ENCODE measurements at places on chromosomes 6 and 20. TPM values are rescaled to one million over a fixed set of nuclear protein-coding genes. Genes with fewer than 3 reads are reported as not detected.

The HTR1B gene
- polyA plus RNA-seq, result 1.7 TPM

- DNase-seq, result no peak
Observed at GRCh38 chr20:34104059-34104458, 8.0 kb downstream of the EIF2S2 start.

DNA sequence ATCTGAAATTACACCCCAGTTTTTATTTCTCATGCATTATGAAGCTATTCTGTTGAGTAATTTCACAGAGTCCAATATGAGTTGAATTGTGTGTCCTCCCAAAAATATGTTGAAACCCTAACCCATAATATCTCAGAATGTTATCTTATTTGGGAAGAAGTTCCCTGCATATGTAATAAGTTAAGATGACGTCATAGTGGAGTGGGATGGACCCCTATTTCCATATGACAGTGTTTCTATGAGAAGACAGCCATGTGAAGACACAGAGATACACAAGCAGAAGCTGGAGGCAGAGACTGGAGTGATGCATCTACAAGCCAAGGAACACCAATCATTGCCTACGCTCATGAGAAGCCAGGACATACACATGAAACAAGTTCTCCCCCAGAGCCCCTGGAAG is 81.3 kb downstream of the RFPL4B start:
- no peak for DNase-seq

The OPN5 gene
- polyA plus RNA-seq, result not detected

DNA sequence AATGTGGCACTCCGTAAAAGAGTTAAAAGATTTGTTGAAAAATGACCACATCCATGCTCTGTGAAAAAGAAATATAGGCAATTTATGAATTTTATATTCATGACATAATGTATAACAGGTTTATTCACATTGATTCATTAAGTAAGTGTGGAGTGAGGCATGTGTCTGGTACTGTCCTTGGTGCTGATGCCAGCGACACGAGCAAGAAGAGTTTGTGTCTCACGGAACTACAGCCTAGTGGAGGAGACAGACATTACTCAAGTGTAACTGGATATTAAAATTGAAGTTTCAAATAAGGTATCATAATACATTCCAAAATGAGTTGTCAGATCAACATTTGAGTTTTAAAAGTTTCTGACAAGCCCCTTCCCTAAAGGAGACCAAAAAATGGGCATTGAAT is 158.2 kb upstream of the PRND start:
- no peak for DNase-seq

DNA sequence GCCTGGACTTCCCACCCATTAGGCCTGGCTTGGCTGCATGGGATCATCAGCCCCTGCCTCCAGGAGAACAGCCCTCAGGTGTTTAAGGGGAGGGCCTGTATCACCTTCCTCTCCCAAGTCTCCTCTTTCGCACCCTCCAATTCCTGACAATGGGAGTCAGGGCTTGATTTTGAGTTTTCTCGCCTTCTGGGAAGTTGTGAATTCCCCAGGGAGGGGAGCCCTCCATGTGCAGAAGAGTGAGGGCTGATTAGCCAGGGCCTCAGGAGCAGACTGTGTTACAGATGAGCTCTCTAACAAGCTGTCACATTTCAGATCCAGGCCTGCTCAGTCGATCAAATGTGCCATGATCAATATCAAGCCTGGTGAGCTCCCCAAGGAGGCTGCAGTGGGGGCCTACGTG is 42.4 kb downstream of the CNBD2 start:
- no peak for DNase-seq

The TFAP2C gene
- polyA plus RNA-seq, result 1.2 TPM

The COL9A3 gene
- 9.8 TPM for polyA plus RNA-seq

The ARMC12 gene
- polyA plus RNA-seq, result 0.56 TPM

GRCh38 chr6:149032599-149033405 is 284.7 kb upstream of the TAB2 start:
- no peak for DNase-seq
